Caco-2 (cell line): ENCODE measurements at places on chromosomes 12 and 14.

DNA sequence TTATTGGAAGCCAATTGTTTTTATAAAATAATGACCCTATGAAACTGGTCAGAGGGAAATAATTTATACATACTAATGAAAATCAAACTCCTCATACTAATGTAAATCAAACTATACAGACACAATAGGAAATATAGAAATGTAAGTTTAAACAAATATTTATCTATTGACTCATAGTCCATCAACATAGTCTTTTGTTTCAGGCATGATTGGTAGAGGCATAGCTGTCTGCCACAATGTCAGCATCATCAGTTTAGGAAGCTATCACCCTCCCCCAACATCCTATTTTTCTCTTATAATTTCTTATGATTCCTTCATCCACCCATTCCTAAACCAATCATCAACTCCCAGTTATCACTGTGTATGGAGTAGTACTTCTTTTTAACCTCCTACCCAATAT is 117.7 kb downstream of the SLC38A6 start:
- no peak overlapping the region for H3K27ac ChIP-seq
- no peaks in the 10 kb centered on the region for H3K36me3 ChIP-seq
- DNase-seq: no peak
- H3K4me1 ChIP-seq: peaks cover 11% of the 10 kb centered on the region
- H3K27me3 ChIP-seq: no peaks in the 10 kb centered on the region

- no peaks in the 10 kb centered on the region for H3K27me3 ChIP-seq
- no peaks in the 10 kb centered on the region for H3K4me1 ChIP-seq
- no peak for DNase-seq
- no peaks in the 10 kb centered on the region for H3K36me3 ChIP-seq
- H3K4me3 ChIP-seq: no peak overlapping the region
Measured at GRCh38 chr12:20142956-20143355, 225.4 kb upstream of the PDE3A start.

- H3K36me3 ChIP-seq: peaks cover 5% of the 10 kb centered on the region
- H3K4me1 ChIP-seq: peaks cover 58% of the 10 kb centered on the region
- H3K4me3 ChIP-seq: no peak overlapping the region
- no peak for DNase-seq
- no peaks in the 10 kb centered on the region for H3K27me3 ChIP-seq
Measured at GRCh38 chr12:43848226-43848507, 12.3 kb downstream of the TMEM117 start.

DNA sequence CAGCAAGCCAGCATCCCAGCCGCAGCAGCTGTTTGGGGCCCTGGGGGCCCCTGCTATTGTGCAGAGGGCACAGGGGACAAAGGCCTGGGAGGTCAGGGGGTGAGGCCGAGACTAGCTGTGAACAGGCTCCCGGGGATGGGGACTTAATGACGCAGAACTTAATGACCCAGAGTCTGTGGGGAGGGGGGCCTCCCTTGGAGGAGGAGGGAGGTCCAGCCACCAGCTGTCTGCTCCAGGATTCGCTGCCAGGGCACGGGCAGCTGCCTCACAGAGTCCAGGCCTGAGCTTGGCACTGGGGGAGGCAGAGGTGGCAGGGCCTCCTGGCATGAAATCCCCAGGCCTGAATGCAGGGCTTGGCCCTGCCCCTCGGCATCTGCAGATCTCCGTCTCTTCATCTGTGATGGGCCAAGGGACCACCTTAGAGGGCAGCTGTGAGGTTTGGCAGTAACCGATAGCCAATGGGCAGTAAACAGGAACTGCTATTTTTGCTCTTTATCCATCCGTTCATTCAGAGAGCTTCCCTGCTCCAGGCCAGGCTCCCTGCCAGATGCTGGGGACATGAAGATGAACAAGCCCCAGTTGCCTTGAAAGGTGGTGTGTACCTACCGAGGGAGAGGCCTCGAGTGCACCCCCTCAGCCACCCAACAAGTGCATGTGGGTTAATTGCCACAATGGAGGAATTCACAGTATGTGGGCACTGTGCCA is 6.7 kb downstream of the FAM222A start:
- H3K4me1 ChIP-seq: peaks cover 26% of the 10 kb centered on the region
- no peak overlapping the region for H3K27ac ChIP-seq
- H3K27me3 ChIP-seq: no peaks in the 10 kb centered on the region

- no peaks in the 10 kb centered on the region for H3K4me1 ChIP-seq
- H3K36me3 ChIP-seq: no peaks in the 10 kb centered on the region
- H3K4me3 ChIP-seq: no peak overlapping the region
- peak; percentile 35 for DNase-seq
- H3K27ac ChIP-seq: no peak overlapping the region
Measured at GRCh38 chr12:96720363-96720705, 186.7 kb upstream of the NEDD1 start.

DNA sequence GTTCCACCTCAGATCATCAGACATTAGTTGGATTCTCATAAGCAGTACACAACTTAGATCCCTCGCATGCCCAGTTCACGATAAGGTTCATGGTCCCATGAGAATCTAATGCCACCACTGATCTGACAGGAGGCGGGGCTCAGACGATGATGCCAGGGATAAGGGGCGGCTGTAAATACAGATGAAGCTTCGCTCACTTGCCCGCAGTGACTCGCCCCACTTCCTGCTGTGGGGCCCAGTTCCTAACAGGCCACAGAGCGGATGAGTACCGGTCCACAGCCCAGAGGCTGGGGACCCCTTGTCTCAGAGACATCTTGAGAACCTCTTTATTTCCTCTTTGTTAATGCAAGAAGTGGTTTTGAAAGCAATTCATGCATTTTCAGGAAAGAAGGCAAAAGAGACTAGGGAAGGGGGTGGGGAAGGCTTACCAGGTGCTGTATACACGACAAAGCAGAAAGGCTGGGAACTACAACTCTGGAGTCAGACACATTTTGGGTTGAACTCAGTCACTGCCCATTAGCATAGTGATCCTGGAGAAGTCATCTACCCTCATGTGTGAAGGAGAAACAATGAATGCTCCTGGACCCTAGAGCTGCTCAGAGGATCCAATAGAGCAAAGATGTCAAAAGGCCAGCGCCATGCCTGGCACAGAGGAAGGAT is 68.7 kb downstream of the EID3 start:
- DNase-seq: no peak
- no peaks in the 10 kb centered on the region for H3K4me1 ChIP-seq
- H3K4me3 ChIP-seq: no peak overlapping the region
- H3K27me3 ChIP-seq: no peaks in the 10 kb centered on the region
- H3K27ac ChIP-seq: no peak overlapping the region
- no peaks in the 10 kb centered on the region for H3K36me3 ChIP-seq

GRCh38 chr12:4353785-4354208 is 25.7 kb downstream of the FGF23 start:
- no peaks in the 10 kb centered on the region for H3K36me3 ChIP-seq
- DNase-seq: no peak
- H3K27ac ChIP-seq: no peak overlapping the region
- H3K27me3 ChIP-seq: no peaks in the 10 kb centered on the region

DNA sequence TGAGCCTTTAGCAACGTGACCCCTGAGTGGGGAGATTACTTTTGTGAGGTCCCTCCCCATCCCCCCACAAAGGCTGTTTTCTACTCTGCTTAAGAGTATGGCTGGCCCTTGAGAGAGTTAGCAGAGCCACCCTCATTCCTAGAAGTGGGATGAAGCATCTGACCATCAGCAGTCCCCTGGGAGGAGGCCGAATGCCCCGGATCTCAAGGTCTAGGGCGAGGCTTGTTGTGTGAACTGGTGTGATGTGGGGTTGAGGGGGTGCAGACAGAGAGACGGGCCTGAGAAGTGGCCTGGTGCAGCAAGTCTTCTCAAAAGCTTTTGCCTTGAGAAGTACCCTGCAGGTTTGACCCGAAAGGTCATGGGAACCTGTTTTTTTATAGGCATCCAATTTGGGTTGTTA is 153.0 kb upstream of the FKBP4 start:
- no peaks in the 10 kb centered on the region for H3K4me1 ChIP-seq
- H3K27me3 ChIP-seq: no peaks in the 10 kb centered on the region; the same call in none of the 2 replicates
- no peak overlapping the region for H3K4me3 ChIP-seq
- no peaks in the 10 kb centered on the region for H3K36me3 ChIP-seq
- no peak overlapping the region for H3K27ac ChIP-seq
- DNase-seq: no peak

DNA sequence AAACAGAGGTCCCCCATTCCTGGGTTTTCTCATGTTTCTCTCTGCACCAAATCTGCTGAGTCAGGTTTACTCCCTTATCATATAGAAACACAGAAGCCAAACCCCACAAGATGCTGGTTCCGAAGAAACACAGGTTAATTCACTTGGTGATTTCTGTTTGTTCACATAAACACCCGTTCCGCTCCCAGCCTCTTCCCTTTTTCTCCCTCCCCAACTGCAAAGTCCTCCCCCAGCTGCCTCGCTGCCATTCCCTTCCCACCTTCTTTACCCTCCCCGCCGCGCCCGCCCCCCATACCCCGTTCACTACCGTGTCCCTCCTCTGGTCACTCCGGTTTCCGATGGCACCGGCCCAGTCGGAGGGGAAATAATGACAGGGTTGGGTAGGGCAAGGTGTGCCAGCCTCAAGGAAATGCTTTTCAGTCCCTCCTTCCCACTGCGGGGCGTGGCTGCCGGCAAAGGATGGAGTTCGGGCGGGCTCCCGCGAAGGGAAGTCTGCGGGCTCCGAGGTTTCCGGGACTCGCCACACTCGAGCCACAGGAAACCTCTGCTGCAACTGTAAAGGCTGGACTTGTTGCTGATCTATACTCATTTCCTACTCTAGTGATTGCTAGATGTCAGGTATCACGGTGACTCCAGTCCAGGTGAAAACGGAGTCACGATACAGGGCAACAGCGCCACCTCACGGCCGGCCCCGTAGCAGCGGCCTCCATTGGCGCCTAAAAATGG is at the start of gene STYK1:
STYK1 (minus strand) TSS at position 394 of the 726 bp plus-strand sequence. CDS start 39,434 bp downstream, outside the sequence.
- DNase-seq: peak; percentile 86
- peak within 1 kb of the TSS; percentile 58 for H3K27ac ChIP-seq
- H3K27me3 ChIP-seq: no peaks in the 10 kb centered on the region
- H3K4me3 ChIP-seq: peak within 1 kb of the TSS; percentile 60
- H3K36me3 ChIP-seq: no peaks in the 10 kb centered on the region
- H3K4me1 ChIP-seq: peaks cover 3% of the 10 kb centered on the region; the same call in 1 of the 2 replicates

GRCh38 chr12:120125792-120126634 is 9.5 kb upstream of the RAB35 start:
- H3K27ac ChIP-seq: no peak overlapping the region
- H3K4me3 ChIP-seq: no peak overlapping the region
- DNase-seq: no peak
- H3K36me3 ChIP-seq: peaks cover 6% of the 10 kb centered on the region
- H3K4me1 ChIP-seq: no peaks in the 10 kb centered on the region

GRCh38 chr12:27651201-27651600 is 45.0 kb upstream of the REP15 start:
- no peaks in the 10 kb centered on the region for H3K4me1 ChIP-seq
- no peaks in the 10 kb centered on the region; the same call in 1 of the 2 replicates for H3K36me3 ChIP-seq
- H3K27me3 ChIP-seq: no peaks in the 10 kb centered on the region
- H3K4me3 ChIP-seq: no peak overlapping the region
- no peak overlapping the region for H3K27ac ChIP-seq

- DNase-seq: no peak
- no peak overlapping the region for H3K27ac ChIP-seq
- H3K27me3 ChIP-seq: no peaks in the 10 kb centered on the region
- H3K4me1 ChIP-seq: no peaks in the 10 kb centered on the region
- H3K36me3 ChIP-seq: no peaks in the 10 kb centered on the region
Measured at GRCh38 chr14:58078471-58078870, 73.5 kb downstream of the ARMH4 start.

DNA sequence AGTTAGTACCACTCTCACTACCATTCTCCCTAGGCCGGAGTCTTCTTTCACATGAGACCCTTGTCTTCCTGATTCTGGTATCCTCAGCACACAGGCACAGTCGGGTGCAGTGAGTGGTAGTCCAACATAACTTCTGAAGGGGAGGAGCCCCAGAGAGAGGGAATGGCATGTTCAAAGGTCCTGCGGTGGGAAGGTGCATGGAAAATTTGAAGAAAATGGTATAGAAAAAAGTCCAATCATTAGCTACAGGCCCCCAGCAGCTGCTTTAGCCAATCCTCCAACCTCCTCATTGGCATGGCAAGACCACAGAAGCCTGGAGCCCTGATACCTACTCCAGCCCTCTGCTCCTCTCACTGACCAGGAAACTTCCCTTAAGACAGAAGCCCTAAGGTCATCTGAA is 96.6 kb downstream of the ZFP36L1 start:
- H3K36me3 ChIP-seq: no peaks in the 10 kb centered on the region
- H3K4me3 ChIP-seq: no peak overlapping the region
- H3K27ac ChIP-seq: no peak overlapping the region
- H3K4me1 ChIP-seq: no peaks in the 10 kb centered on the region
- no peak for DNase-seq

GRCh38 chr12:12791756-12792369 is 6.4 kb downstream of the APOLD1 start:
- no peak overlapping the region for H3K27ac ChIP-seq
- H3K36me3 ChIP-seq: no peaks in the 10 kb centered on the region
- DNase-seq: no peak
- H3K4me1 ChIP-seq: peaks cover 45% of the 10 kb centered on the region
- no peaks in the 10 kb centered on the region for H3K27me3 ChIP-seq

- no peaks in the 10 kb centered on the region for H3K36me3 ChIP-seq
- H3K27me3 ChIP-seq: no peaks in the 10 kb centered on the region
- no peak for DNase-seq
Measured at GRCh38 chr12:56461235-56462159, 6.9 kb upstream of the SPRYD4 start.

DNA sequence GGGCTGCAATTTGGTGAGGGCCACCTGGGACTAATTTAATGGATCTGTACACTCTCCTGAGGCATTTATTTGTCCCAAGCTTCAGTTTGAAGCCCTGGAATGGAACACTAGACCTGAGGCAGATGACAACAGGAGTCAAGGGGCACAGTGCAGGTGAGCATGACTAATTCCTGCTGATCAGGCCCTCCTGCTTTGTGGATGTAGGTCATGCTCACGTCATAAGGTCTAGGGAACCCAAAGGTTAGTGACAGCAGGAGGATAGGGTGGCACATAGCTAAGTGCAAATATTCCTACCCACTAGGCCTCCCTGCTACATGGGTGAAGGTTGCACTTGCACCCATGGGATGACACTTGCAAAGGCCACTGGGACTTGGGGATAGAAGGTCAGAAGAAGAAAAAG is 30.8 kb downstream of the SDR9C7 start:
- H3K36me3 ChIP-seq: no peaks in the 10 kb centered on the region
- H3K27ac ChIP-seq: no peak overlapping the region
- H3K4me1 ChIP-seq: no peaks in the 10 kb centered on the region
- no peak overlapping the region for H3K4me3 ChIP-seq
- no peaks in the 10 kb centered on the region for H3K27me3 ChIP-seq

DNA sequence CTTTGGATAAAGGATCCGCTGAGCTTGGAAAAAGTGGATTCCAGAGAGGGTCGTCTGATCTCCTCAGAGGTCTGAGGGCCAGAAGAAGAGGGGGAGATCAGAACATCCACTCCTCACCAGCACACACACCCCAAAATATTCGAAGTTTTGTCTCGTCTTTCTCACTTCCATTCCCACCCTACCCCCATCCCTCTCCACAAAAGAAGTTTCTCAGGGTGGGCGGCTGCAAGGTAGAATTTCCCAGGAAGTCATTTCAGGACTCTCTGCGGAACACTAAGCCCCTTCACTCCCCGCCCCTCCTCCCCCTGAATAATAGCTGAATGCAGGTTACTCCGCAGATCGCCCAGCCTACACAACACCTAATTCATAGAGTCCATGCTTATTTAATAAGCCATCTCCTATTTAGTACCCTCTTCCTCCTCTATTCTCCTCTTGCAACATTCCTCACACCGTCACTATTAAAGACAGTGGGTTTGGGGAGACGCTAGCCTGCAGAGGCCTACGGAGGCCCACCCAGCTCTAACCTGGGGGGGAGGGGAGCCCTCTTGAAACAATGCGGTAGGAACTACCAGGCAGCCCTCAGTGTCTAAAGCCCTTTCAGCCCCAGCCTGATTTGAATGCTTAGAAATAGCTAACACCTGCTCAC is 649 bp upstream of the SALL2 start:
- no peaks in the 10 kb centered on the region for H3K27me3 ChIP-seq
- no peaks in the 10 kb centered on the region for H3K36me3 ChIP-seq
- H3K4me3 ChIP-seq: peak overlapping the region; percentile 79
- no peak for DNase-seq
- no peak overlapping the region for H3K27ac ChIP-seq

- 0 out of 2 replicates have a peak, but pooled peaks cover 8% of the 10 kb centered on the region for H3K4me1 ChIP-seq
- no peaks in the 10 kb centered on the region for H3K27me3 ChIP-seq
Measured at GRCh38 chr14:39175445-39176262, 600 bp downstream of the PNN start.
